ENCODE measurements at places on chromosomes 7 and 10.
A peak's percentile ranks its signal among the peaks of the same experiment; 100 is the strongest.

- no peak for DNase-seq
Measured at GRCh38 chr10:43203448-43204041, 63.3 kb downstream of the RASGEF1A start.

DNA sequence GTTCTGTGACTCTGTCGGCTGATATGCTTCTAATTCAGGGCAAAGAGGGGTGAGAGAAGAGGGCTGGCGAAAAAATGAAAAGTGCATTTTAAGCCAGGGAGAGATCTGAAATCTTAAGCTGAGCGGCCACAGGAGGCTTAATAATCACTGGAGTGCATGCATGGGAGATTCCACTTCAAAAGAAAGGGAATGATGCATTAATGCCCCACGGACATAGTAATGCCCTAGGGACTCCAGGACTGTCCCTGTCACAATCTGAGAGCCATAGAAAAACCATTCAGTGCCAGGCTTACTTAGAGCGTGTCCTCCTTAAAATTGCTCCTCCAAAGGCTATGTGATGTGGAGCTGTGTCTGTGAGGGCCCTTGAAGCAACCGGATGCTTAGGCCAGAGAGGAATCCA, 75.1 kb downstream of the NHLRC2 start:
- no peak for DNase-seq

DNA sequence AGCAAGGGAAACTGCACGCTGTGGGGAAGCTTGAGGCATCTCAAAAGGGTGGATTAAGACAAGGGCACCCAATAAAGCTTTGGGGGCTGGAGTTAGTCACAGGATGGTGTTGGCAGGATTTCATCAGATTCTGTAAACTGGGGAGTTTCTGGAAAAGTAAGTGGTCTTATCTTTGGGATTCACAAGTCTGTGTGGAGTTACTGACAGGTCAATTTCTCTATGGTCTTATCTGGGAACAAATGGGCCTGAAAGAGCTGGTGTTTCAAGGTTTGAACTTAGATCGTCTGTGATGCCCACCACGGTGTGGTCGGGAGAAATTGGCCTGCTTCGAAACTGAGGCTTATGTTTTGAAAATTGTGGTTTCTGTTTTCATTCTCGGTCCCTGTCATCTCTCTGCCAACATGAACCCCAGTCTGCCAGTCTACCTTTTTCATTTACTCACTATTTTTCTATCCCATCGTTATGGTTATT, 23.8 kb upstream of the AOAH start:
- DNase-seq, result no peak

DNA sequence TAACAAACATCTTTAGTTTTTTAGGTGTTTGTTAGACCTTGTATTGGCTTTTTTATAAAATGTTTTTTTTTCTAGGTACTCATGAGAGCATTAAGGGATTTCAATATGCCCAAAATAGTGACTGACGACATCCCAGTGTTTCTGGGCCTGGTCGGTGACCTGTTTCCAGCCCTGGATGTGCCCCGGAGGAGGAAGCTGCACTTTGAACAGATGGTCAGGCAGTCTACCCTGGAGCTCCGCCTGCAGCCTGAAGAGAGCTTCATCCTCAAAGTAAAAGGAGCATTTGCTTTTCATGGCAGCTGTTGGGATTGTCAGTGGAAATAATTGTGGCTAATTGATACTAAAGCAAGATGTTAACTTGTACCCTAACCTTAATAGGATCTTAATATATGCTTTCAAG, 161.5 kb downstream of the DNAH11 start:
- no peak for DNase-seq

DNA sequence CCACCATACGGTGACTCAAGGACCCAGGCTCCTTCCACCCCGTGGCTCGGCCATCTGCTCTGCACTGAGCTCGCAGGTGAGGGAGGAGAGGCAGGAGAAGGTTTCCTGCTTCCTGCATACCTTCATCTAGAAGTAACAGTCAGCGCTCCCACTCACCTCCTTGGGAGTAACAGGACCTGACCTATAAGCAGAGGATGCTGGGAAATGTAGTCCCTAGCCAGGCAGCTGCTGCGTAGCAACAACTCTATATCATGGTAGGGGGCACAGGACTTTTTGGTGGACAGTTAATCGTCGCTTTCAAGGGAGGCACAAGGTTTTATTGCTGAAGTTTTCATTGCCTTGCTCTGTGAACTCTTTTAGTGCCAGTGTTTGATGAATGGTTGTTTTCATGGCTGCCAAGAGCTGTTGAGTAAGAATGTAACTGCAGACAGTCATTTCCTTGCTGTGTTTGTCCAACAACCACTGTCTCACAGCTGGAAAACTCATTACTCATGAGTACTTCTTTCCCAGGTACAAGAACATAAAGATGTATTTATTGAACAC, 10.2 kb upstream of the ZFYVE27 start:
- DNase-seq, result no peak

DNA sequence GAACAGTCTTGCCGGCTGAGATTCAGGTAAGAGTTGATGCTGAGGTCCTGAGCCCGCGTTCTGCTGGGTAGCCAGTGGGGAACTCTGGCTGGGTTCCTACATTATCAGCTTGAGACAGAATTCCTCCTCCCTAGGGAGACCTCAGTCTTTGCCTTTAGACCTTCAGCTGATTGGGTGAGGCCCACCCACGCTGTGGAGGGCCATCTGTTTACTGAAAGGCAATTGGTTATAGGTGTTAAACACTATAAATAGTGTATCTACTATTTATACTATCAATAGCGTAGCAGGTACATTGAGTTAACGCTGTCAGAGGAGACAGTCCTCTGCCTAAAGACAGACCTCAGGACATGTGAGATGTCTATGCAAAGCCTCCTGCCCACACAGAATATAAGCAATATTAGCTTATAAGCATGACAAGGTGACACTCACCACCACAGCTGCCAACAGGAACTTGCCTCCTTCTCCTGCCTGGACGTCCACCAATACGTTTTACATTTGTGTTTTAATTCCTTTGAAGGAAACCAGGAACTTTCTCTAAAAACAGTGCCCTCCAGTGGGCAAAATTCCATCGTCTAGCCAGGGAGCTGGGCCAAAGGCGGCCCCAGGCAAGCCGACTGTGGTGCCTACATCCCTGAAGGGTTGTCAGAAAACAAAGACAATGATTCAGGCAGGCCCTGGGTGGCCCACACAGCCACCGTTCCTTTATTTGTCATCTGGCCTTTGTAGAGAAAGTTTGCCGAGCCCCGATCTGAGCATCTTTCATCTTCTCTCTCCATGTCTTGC, 58.8 kb downstream of the INSIG1 start:
- no peak for DNase-seq

DNA sequence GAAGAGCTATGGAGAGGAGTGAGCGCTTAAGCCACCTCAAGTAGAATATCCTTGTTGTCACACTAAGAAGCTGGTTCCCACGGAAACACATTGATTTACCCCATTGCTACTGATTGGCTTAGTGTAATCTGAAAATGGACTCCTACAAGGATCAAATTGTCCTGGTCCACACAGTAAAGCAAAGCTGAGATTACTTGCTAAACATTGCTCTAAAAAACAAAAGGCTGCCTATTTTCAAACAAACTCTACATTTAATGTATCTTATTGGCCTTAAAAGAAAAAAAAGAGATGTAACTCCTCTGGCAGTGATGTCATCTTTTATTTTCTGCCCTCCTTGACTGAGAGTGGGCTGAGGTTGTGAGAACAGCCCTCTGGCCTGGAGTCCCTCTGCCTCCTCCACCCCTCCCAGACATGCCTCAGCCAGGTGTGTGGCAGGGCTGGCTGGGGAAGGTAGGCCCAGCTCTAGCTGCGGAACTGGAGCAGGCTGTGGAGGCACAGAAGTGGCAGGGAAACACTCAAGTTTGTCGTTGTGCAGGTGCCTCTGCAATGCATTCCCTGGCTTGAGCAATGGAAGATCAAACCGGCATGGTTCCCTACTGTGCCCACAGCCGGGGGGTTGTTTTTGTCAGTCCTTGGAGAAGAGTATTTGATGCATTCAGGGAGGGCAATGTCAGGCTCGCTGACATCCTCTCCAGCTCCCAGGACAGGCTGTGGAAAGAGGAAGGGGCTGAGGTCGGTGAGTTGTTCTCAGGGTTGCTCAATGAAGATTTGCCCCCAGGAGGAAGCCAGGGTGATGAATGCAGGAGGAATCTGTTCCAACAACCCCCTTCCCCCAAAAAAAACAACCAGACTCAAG, 9.1 kb downstream of the KLF6 start:
- DNase-seq, result no peak

- DNase-seq, result no peak
Measured at GRCh38 chr10:28118985-28119628, 120.2 kb upstream of the ODAD2 start.

- DNase-seq, result no peak
Measured at GRCh38 chr7:31948029-31948428, 122.2 kb downstream of the PDE1C start.

- no peak for DNase-seq
Measured at GRCh38 chr7:66913118-66914037, 7.6 kb upstream of the TMEM248 start.

DNA sequence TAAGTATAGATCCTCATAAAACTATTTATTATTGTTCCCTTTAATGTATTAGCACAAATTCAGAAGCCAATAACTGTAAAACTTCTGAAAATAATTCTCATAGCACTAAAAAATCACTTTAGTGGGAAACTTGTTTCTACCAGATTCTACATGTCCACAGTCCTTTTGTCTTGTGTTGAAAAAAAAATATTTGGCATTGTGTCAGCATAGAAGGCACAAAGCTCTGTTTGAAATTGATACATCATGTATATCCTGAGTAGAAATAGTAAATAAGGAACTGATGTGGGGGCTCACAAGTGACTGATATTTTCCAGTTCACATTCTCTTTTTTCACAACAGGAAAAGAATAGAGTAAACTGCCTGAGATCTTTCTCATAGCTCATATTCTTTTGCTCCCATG, 134.6 kb downstream of the GRM3 start:
- DNase-seq, result no peak

DNA sequence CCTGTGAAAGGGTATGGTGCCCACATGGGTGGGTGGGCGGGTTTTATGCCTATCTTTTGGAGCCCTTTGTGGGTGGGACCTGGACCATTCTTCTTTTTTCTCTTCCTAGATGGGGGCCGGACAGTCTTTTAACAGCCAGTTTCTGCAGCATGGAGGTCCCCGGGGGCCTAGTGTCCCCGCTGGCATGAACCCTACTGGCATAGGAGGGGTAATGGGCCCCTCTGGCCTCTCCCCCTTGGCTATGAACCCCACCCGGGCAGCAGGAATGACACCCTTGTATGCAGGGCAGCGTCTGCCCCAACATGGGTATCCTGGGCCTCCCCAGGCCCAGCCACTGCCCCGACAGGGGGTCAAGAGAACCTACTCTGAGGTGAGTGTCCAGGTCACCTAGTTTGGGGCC, 9.1 kb downstream of the ZMIZ2 start:
- DNase-seq, result no peak

GRCh38 chr7:150503581-150503980, 11.1 kb upstream of the GIMAP7 start:
- no peak for DNase-seq

- peak; percentile 57 for DNase-seq
Measured at GRCh38 chr10:28628184-28628893, 49.0 kb upstream of the BAMBI start.

DNA sequence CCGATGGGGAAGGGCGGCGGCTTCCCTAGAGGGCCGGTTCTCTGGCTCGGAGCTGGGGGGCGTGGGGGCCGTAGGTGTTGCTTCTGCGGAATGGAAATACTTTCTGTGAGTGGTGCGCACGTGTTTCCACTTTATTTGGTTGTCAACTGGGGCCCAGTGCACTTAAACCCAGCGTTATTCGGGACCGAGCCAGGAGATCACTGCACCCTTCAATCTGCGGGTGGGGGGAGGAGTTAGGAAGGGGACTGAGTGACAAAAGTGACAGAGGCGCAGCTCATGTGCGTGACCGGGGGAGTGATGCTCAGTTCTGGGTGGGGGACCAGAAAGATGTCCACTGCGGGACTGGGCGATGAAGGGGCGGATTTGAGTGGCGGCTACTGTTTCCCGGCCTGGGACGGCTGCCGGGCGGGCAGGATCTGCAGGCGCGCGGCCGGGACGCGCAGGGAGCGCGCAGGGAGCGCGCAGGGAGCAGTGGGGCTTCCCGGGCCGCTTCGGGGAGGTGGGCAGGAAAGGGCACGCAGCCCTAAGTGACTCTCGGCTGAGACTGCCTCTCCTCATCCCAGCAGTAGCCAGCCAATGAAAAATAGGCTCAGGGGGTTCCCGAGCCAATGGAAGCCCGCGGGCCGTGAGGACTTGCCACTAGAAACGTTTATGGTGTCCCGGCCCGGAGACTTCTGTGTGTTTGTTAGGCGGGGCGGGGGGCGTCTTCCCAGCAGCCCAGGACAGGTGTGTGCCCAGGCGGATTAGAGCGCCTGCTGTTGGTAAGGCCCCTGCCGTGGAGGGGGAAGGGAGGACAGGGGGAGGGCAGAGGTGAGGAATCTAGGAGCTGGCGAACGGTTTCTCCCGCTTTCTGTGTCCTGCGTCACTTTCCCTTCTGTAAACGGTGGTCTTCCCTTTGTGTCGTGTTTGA, 54.3 kb upstream of the KDM7A start:
- no peak for DNase-seq

DNA sequence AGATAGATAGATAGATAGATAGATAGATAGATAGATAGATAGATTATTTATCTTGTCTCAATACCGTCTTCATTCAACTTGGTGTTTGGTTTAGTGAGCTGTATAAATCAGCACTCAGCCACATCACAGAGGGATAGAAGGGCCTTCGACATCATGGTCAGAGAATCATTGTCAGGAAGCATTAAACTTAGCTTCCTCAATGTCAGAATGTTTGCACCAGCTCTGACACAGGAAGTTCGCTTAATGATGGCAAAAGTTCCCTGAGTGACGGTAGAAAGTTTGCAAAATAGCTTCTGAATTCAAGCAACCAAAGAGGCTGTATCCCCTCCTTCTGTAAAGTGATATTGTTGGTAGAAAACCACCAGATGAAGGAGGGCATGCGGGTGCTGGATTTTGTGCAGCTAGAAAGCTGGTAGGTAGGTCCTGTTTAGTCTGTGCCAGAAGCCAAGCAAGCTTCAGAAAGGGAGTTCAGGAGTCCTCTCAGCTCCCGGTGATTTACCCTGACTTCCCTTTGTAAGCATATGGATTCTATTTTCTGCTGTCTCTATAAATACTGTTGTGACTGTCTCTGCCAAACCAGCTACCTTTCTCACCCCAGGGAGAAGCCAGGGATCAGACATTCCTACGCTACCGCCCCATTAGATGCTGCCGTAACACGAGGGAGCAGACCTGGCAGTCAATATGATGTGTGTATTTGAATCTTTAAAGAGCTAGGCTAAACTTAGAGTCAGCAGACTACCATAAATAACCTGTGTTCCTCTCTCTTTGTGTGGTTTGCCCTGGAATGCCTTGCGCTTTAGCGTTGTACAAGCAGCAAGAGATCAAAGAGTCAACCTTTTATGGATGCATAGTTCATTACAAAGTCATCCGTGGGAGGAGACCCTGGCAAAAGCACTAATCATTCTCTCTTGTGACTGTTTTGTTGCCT, 200.5 kb upstream of the KIAA1217 start:
- no peak for DNase-seq

GRCh38 chr7:23222439-23223030, 24.0 kb upstream of the GPNMB start:
- DNase-seq, result no peak
